ENCODE measurements at places on chromosomes 5 and 9.
A peak's percentile ranks its signal among the peaks of the same experiment; 100 is the strongest.

DNA sequence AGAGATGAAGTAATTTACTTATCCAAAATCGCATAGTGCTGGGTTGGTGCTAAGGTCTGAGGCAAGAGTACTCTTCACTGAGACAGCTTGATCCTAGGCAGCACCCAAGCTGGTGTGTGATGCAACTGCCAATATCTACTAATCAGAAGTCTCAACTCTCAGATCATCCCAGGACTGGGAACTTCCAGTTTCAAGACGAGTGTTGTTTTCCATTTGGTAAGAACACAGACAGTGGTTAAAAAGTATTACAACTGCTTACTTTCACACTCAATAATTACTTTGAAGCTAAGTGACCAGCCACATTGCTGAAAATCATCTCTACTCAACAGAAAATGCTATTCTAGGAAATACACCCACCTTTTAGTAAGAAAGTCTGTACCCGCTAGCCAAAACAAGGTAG, 45.3 kb downstream of the FBXW11 start:
- H3K4me3 ChIP-seq, result peak overlapping the region; percentile 38
- no peaks in the 10 kb centered on the region for H3K27me3 ChIP-seq
- H3K27ac ChIP-seq, result peak overlapping the region; percentile 72

GRCh38 chr5:79088507-79088906, 18.9 kb downstream of the BHMT2 start:
- no peaks in the 10 kb centered on the region for H3K36me3 ChIP-seq
- H3K27ac ChIP-seq, result no peak overlapping the region
- no peak for ATAC-seq
- H3K4me1 ChIP-seq, result no peaks in the 10 kb centered on the region
- H3K27me3 ChIP-seq, result no peaks in the 10 kb centered on the region

DNA sequence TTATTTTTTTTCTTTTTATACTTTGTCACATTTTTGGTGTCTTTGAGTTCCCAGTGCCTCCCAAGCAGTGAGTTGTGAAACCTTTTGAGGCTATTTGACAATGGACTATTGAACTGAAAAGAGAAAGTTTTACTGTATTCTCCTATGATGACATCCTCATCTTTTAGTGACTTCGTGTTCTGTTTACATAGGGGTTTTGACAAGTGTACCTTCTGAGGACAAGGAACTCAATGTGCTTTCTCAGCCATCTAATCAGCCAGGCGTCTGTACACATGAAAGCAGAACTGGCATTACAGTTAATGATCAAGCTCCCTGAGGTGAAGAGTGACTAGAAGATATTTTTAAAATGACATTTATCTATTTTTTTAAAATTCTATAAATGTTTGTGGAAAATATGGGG, 175.5 kb downstream of the ANXA1 start:
- H3K27ac ChIP-seq, result no peak overlapping the region
- H3K27me3 ChIP-seq, result no peaks in the 10 kb centered on the region
- no peaks in the 10 kb centered on the region for H3K36me3 ChIP-seq
- no peak overlapping the region for H3K4me3 ChIP-seq

DNA sequence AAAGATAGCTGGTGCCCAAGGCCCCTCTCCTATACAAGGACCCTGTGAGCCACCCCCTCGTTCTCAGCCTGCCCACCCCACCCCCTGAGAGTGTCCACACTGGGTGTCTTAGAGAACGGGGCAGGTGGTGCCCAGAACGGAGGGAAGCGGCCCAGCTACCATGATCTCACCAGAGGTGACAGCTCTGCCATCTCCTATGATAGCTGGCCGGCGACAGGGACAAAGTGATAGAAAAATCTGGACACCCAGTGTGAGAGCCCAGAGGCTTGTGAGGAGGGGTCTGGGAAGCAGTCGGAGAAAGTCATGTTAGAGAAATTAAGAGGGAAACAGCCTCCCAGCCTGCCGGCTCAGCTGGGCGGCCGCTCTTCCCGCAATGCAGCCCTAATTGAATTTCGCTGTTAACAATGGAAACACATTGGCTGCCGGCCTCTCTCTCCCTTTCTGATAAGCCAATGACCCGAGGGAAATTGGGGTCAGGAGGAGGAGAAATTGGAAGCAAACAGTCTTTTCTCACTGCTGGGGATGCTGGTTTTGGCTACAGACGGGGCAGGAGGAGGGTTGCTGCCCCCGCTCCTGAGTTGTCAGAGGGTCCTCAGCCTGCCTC, 32.3 kb downstream of the HK3 start:
- H3K27ac ChIP-seq, result no peak overlapping the region
- ATAC-seq, result no peak
- peaks cover 15% of the 10 kb centered on the region for H3K4me1 ChIP-seq
- H3K36me3 ChIP-seq, result no peaks in the 10 kb centered on the region
- peaks cover 58% of the 10 kb centered on the region for H3K27me3 ChIP-seq

- peaks cover 74% of the 10 kb centered on the region for H3K27me3 ChIP-seq
- no peaks in the 10 kb centered on the region for H3K36me3 ChIP-seq
- no peak overlapping the region for H3K4me3 ChIP-seq
- H3K4me1 ChIP-seq, result no peaks in the 10 kb centered on the region
- no peak for ATAC-seq
These were observed 35.3 kb upstream of the SPDL1 start for GRCh38 chr5:169548315-169548714.

Measured in stimulated activated memory B cell treated with anti-CD40 and anti-IgM and Interleukin-4, amounts not matched to agents 10 μg/mL and 1 μg/mL and 100 μg/mL, for 72 hours (primary cell).